Natural killer cell treated with Interleukin-12 subunit alpha and Interleukin-12 subunit beta and Interleukin-15 and Interleukin-18, amount 100 ng/mL, for 72 hours (primary cell): ENCODE measurements at places on chromosomes 3 and 15.

DNA sequence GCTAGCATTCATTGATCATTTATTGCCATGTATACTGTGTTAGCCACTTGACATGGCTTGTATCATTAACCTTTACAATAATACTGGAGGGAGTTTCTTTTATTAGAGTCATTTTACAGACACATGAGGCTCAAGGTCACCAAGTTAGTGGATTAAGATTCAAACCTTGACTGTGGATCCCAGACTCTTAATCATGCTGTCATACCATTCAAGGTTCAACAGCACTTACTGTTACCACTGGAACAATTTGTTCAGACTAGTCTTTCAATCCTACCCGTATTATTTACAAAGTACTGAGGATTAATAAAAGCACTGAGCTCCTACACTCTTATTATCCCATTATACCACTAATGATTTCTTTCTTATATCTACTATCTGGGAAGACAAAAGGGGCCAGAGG is 1.2 kb downstream of the COX17 start:
- no peak for DNase-seq

DNA sequence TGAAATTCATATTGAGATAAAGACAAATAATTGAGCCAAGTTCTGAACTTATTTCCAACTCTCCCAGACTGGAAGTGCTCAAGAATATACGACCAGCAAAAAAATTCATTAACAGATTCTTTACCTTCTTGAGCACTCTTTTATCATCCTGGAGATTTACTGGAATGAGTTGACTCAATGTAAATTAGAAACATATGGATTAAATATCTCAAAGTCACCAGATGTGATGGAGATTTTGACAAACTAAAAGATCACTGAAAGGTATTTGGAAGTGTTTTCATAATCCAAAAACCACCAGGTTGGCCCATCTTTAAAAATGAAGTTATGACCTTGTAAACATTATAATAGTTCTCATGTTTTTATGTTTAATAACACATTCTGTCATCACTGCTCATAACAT is 433.2 kb upstream of the RASGRP1 start:
- no peak for DNase-seq

GRCh38 chr3:195224980-195225580 is 45.9 kb downstream of the XXYLT1 start:
- DNase-seq, result no peak

GRCh38 chr3:33773637-33774036 is 24.8 kb upstream of the PDCD6IP start:
- DNase-seq, result no peak

DNA sequence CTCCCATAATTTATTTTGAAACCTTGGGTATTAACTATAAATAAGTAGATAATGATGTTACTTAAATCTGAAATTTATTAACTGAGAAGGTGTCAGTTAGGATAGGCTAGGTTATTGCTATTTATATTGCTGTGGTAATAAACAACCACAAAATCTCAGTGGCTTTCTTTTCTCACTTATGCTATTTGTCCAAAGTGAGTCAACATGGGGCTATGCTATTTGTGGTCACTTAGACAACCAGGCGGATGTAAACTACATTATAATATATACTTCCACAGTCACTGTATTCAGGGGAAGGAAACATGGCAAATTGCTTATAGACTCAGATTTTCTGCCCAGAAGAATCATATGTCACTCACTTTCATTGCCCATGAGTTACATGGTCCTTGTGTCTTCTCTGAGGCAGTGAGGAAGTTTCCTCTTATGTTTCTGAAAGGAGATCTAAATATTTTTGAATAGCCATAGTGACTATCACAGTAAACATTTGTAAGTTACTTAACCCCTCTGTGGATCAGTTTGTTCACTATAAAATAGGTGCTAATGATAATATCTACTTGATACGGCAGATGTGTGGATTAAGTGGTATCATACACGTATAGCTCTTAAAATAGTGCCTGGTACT is 19.8 kb downstream of the HMG20A start:
- no peak for DNase-seq

DNA sequence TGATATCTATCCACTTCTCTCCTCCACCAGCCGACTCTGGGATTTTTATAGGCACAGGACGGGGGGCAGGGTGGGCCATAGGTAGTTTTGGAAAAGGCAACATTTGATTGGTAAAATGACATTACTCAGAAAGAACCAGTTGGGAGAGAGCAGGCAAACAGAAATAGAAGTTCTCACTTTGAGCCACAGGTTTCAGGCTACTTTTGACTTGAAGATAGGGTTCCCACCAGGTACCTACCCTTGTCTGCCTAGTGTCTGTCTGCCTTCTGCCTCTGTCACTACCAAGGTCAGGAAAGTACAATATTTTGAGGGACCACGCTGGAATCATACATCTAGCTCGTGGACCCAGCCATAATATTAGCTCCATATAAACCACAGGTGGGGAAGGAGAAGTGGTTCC is 412.9 kb upstream of the GRM7 start:
- no peak for DNase-seq
